Foreskin keratinocyte (primary cell): ENCODE measurements at places on chromosomes 6 and 20. TPM values are rescaled to one million over a fixed set of nuclear protein-coding genes. Genes with fewer than 3 reads are reported as not detected.

DNA sequence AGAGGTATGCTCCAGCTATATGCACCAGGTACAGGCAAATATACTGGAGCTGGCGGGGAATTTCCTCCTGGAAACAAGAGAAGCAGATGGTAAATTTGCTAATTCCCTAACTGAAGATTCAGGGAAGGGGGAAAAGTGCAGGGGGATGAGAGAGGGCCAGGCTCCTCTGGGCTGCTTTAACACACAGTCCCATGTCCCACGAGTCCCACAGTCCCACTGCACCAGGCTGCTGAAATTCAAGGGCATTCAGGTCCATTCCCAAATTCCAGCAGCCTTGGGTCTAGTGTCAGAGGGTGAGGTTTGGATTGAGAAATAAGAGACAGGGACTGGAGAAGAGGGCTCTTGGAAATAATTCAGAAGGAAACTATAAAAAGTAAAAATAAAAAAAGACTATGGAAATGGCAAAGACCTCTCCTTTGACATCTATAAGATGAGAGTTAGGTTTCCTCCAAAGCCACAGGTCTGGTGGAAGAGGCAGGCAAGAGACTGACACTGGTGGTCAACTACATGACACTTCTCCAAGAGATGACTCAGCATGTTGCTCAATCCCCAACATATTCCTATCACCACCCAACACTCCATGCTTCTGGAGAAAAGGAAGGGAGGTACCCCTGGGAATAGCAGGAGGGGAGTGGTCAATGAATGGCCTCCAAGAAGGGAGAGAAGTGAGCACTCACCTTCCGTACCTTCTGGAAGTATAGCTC, 69.2 kb downstream of the TRAM2 start:
- DNase-seq = no peak

ZBTB46 gene
- polyA plus RNA-seq = 0.06 and 0.09 TPM in 2 replicates

DNA sequence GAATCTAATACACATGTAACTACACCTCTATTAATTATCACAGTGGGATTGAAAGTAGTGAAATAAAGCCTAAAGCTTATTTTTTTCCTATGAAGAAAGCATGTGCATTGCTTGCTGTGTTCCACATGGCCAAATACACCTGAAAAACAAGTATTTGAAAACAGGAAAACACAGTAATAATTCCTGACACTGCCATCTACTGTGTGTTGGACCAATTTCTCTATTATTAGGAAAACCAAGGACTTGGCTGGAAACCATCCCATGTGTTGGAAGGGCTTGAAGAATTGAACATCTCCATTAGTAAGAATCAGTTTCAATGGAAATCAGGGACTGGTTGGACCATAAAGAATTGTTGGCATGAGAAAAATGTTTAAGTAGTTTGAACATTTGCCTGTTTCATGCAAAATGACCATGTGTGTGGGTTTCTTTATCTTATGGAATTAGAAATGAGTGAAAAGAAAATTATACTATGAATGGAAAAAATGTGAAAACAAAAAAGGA, 124.1 kb downstream of the PHF3 start:
- no peak for DNase-seq

DNA sequence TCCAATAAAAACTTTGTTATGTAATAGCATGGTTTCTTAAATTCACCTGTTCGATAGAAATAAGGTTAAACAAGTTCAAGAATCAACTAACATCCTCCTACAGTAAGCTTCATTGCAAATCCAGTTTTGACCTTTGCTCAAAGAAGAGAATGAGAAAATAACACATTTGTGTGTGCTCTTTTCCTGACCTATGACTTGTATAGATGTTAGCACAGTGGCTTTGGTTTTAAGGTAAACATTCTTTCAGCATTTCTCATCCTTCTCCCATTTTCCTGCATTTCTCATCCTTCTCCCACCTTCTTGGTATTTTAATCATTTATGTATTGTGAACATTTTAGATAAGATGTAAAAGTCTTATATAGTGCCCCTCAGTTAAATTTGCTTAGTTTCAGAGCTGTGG, 73.9 kb downstream of the PLCB1 start:
- no peak for DNase-seq

- no peak for DNase-seq
Measured at GRCh38 chr20:3734111-3734843, 1.8 kb downstream of the HSPA12B start.

ACTL10 gene
- 1.3 and 1.6 TPM in 2 replicates for polyA plus RNA-seq

SCRT2 gene
- not detected in 2 replicates for polyA plus RNA-seq

ZNF311 gene
- polyA plus RNA-seq = 1.9 TPM in 2 replicates

EPPIN gene
- polyA plus RNA-seq = not detected in 2 replicates

UBR2 gene
- polyA plus RNA-seq = 3.2 and 3.7 TPM in 2 replicates

- no peak for DNase-seq
Measured at GRCh38 chr6:132400883-132401617, at the start of gene MOXD1. Gene MOXD1 (minus strand): TSS chr6:132401475. CDS start chr6:132401426, 49 bp downstream.

RBM24 gene
- 0.46 and 0.86 TPM in 2 replicates for polyA plus RNA-seq

ADGB gene
- not detected in 2 replicates for polyA plus RNA-seq

DNA sequence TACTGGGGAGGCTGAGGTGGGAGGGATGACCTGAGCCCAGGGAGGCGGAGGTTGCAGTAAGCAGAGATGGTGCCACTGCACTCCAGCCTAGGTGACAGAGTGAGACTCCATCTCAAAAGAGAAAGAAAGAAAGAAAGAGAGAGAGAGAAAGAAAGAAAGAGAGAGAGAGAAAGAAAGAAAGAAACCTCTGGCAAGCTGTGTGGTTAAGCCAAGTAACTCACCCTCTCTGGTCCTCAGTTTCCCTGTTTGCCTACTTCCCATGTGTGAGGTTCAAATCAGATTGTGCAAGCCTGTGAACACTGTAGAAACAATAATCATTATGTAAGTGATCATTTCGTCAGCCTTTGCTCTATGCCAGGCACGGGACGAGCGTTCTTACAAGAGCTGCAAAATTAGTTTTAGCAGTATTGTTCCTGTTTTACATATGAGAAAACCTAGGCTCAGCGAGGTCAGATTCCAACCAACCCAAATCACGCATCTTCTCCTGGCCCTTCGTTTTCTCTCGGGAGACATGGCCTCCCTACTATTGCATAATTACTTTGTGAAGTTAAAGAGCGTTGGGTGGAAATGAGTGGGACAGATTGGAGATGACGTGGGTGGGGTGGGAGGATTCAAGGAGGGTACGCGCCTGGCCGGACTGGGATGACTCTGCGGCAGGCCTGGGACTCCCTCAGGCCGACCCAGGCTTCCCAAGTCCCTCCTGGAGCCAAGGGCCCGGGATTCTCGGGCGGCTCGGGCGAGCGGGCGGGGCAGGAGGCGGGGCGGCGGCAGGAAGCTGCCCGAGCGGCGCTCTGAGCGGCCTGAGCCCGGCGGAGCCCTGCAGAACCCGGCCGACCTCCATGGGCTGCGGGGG, at the start of gene SNX21:
TSS of gene SNX21 (plus strand) at position 770 of the 853 bp plus-strand sequence. CDS start 121 bp downstream, outside the sequence.
- no peak for DNase-seq

GRCh38 chr20:47256668-47257236, 99.7 kb downstream of the ZMYND8 start:
- no peak for DNase-seq

OGFR gene
- 45.9 and 54.3 TPM in 2 replicates for polyA plus RNA-seq

GRCh38 chr20:49210101-49210756, 9.0 kb upstream of the DDX27 start:
- no peak for DNase-seq

- DNase-seq = peak; percentile 9
Measured at GRCh38 chr20:2692036-2692885, at the start of gene EBF4. Gene EBF4 (plus strand): TSS chr20:2692780. CDS start chr20:2693646, 866 bp downstream.

GRM1 gene
- not detected in 2 replicates for polyA plus RNA-seq
